Activated effector memory CD4-positive, alpha-beta T cell treated with Interleukin-2 at 50 U/mL for 16 hours (primary cell): ENCODE measurements at places on chromosomes 12 and 14.

- no peak for DNase-seq
Measured at GRCh38 chr12:43309959-43310358, 242.0 kb downstream of the ADAMTS20 start.

DNA sequence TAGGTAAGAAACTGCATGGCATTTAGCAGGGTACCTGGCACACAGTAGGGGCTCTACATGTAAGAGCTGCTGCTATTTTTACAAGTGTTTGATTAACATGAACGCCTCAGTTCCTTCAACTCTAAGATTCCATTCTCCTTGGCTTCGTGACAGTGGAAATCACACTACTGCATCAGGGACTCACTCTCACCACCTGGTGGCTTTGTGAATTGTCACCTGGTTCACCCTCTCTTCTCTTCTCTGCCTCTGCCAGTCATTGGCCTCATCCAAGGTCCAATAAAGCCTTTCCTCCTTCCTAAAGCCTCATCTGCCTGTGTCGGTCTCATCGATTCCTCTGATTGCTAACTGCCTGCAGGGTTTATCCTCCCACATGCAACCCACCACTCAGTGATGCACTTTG, 476.4 kb downstream of the VRK1 start:
- DNase-seq: no peak

DNA sequence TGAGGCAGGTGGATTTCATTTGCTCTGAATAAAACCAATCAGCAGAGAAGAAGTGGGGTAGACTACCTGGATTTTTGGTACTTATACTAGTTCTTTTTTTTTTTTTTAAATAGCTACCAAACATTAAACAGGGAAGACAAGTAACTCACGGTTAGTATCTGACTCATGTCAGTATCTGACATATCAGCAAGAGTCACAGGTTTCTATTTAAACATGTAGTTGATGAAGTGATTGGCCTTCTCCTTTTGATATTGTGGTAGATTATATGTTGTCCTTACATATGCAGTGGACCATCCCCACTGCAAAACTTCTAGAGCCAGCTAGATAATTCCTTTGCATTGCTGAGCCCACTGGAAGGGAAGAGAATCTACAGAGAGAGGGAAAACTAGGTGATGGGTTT, 208.0 kb downstream of the ANO6 start:
- DNase-seq: no peak

- no peak for DNase-seq
Measured at GRCh38 chr12:6917491-6918231, 3.3 kb downstream of the ENO2 start.

GRCh38 chr12:53333845-53334244, 2.3 kb downstream of the SP7 start:
- no peak for DNase-seq

- DNase-seq: no peak
Measured at GRCh38 chr14:23099212-23099861, 4.0 kb downstream of the C14orf119 start.

GRCh38 chr14:101927859-101928258, 36.5 kb upstream of the DYNC1H1 start:
- DNase-seq: no peak

DNA sequence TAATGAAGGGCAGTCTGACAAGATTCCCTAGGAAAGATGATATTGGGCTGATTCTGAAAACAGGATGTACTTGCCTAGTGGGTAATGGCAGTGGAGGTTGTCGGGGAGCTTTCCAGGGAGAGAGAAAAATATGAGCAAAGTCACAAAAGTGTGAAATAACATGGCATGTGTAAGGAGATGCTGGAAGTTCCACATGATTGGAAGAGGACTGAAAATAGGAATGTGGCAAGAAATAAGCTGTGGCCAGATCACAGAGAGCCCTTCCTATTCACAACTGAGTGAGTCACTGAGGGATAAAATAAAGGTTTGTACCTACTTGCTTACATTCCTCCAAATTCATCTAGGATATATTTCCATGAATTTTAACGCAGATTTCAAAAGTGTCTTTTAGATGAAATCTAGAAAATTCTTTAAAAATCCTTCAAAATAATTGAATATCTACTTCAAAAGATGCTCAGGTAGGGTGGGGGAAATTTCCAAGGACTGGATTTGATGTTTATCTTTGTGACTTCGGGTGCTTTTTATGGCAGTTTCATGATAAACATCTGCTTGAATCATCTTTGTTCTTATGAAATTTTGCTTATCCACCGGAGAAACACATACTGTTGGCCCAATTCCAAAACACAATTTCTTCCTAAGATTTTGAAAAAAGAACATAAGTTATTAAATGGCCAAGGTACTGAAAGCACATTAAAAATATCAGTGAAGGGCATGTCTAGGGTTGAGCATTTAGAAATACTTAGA, 36.3 kb upstream of the SLC2A13 start:
- no peak for DNase-seq

DNA sequence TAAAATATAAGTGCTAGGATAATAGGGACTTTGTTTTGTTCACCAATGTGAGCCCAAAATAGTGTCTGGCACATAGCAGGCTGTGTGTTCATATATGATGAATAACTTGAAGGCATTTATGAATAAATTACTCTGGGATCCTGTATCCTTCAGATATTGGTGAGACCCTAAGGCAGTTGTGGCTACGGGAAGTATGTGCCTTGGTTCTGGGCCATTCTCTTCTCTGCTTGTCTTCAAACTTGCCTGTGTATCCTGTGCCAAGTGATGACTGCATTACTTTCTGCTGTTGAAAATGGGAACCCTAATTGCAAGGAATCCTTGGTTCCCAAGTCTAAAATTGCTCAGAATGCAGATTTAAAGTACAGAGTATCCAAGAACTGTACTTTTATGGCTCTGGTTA, 67.6 kb upstream of the KTN1 start:
- DNase-seq: no peak

GRCh38 chr14:32370714-32371113, 41.6 kb downstream of the AKAP6 start:
- DNase-seq: no peak

DNA sequence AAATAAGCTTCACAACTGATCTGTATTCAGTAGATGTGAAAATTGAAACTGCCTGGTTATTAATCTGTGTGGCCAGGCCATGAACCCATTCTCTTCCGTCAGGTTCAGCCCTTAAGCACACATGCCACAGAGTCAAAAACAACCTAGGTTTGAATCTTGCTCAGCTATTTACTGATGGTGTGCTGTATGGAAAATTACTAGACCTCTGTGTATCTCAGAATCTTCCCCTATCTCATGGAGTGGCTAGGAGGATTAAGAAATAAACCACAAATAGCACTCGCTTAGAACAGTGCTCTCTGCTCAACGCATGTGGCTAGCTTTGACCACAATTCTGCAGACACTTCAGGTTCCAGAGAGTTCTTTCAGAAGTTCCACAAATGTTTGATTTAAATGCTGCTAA, 240.7 kb upstream of the PLEKHG7 start:
- DNase-seq: no peak

DNA sequence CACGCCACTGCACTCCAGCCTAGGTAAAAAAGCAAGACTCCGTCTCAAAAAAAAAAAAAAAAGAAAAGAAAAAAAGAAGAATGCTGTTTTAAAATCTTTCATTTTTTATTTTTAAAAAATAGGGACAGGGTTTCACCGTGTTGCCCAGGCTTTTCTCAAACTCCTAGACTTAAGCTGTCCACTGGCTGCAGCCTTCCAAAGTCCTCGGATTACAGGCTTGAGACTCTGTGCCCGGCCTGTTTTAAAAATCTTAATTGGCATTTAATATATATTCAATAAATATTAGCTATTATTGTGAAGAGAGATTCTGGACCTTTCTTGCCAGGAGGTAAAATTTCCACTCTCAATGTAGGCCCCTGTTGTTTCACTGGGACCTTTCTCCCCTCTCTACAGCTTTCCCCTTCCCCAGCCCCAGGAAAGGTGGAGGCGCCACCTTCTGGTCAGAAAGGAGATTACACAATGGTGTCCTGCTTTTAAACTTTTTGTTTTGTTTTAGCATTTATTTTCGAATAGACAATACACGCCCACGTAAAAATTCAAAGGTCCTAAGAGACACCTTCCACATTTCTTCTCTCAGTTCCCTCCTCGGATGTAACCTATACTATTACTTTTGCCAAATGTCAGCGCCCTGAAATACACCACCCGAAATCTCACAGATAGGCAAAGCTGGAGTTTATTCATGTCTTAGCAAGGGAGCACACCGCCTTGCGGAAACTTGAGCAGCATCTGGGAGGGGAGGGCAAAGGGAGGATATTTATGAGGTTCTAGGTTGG, 23.8 kb upstream of the PHC1 start:
- DNase-seq: peak; percentile 36

- no peak for DNase-seq
Measured at GRCh38 chr12:5403411-5403810, 28.5 kb upstream of the NTF3 start.

DNA sequence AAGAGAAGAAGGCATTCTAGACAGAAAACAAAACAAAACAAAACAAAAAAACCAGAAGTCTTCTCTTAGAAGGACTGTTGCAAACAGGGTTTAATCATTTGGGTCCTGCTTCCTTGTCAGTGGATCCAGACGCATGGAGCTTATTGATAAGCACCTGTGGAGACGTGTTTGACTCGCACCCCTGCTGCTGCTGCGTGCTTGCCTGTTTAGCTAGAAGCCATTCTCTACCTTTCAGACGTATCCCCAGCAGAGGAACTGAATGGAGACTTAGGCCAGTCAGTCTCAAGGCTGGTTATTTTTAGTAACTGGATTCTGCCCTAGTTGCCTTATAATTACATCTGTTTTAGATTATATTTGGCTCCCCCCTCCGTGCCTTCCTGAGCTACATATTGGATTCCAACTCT, 186.1 kb upstream of the EEA1 start:
- DNase-seq: no peak

DNA sequence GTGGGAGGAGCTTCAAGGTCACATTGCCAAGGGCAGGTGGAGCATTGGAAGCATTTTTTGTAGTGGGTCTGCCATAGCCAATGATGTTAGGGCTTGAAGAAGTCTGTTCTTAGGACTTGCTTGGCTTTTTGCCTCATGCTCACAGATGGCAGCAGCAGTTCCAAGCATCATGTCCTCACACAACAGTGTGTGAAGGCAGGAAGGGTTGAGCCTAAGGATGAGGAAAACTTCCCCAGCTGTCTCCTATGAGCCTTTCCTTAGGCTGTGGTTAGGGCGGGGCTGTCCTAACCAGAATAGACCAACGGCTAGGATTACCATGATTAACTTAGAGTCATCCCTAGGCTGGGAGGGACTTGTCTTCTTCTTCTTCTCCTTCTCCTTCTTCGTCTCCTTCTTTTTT, 76.2 kb upstream of the KCNA1 start:
- DNase-seq: no peak

- no peak for DNase-seq
Measured at GRCh38 chr12:2382370-2383155, 329.8 kb downstream of the CACNA1C start.

- no peak for DNase-seq
Measured at GRCh38 chr12:117926391-117926899, 42.3 kb downstream of the KSR2 start.

DNA sequence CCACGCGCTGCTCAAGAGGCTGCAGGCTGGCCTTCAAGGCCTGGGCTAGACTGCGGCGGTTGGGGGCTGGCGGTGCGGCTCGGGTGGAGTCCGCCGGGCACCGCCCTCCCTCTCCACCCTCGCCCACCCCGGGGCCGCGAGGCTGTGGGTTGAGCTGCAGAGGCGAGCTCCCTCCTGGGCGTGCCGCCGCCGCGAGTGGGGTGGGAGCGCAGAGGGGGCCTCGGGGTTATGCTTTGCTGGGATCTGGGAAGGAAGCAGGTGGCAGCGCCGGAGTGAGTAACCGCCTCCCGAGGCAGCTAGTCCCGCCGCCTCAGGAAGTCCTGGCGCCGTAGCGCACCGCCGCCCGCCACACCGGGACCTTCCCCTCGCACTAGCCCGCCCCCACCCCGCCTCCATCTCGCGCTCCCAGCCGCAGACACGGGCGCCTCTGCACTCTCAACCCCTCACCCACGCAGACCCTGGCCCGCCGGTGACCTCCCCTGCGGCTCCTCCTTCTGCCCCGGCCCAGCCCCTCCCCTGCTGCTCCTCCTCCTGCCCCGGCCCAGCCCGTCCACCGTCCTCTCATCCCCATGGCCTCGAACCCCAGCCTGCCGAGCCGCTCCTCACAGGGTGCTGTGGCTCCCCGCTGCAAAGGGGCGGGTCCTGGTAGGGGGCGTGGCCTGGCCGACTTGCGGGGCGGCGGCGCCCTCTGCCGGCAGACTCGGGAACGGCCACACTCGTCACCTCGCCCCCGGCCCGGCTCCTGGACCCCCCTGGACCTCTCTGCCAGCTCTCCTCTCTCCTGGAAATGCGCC, 16.6 kb downstream of the TAMALIN start:
- DNase-seq: peak; percentile 81

DNA sequence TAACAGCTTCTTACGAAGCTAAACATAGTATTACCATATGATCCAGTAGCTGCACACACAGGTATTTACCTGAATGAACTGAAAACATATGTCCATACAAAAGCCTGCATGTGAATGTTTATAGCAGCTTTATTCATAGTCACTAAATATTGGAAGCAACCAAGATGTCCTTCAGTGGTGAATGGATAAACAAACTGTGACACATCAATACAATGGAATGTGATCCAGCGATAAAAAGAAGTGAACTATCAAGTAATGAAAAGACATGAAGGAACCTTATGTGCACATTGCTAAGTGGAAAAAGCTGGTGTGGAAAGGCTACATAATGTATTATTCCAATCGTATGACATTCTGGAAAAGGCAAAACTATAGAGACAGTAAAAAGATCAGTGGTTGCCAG, 38.1 kb upstream of the JDP2 start:
- DNase-seq: no peak

- no peak for DNase-seq
Measured at GRCh38 chr12:132432721-132433577, 57.0 kb upstream of the FBRSL1 start.

GRCh38 chr12:119661882-119662281, 6.1 kb upstream of the PRKAB1 start:
- DNase-seq: no peak

GRCh38 chr12:57000393-57000792, 6.0 kb downstream of the ZBTB39 start:
- no peak for DNase-seq

DNA sequence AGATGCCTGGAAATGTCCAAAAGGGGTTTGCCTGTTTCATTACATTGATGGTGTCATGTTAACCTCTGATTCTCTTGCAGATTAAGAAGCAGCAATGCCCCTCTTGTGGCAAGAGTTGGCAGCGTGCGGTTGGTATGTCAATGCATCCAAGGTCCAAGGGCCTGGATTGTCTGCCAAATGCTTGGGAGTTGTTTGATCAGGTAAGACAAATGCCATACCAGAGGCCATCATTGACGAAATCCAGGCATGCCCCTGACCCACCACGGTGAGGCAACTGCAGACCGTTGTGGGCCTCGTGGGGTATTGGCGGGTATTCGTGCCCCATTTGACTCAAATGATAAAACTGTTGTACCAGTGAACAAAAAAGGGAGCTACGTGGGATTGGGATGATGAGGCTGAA, 11.4 kb upstream of the RNASE12 start:
- DNase-seq: no peak

GRCh38 chr14:104590240-104590965, 10.8 kb downstream of the C14orf180 start:
- no peak for DNase-seq

- no peak for DNase-seq
Measured at GRCh38 chr14:51500776-51501175, 150.9 kb upstream of the FRMD6 start.

GRCh38 chr14:59245809-59246295, 57.4 kb downstream of the DAAM1 start:
- no peak for DNase-seq

GRCh38 chr14:35295845-35296161, 3.6 kb downstream of the PSMA6 start:
- DNase-seq: no peak

- DNase-seq: no peak
Measured at GRCh38 chr14:99791476-99792209, 1.6 kb upstream of the EML1 start.
